Activated B cell treated with CpG ODN at 0.5 μM for 24 hours (primary cell): ENCODE measurements at places on chromosomes 2 and 18. TPM values are rescaled to one million over a fixed set of nuclear protein-coding genes. Genes with fewer than 3 reads are reported as not detected.

GRCh38 chr2:47984041-47984440, 77.7 kb upstream of the FBXO11 start:
- no peak overlapping the region for H3K4me3 ChIP-seq
- peaks cover 2% of the 10 kb centered on the region for H3K27me3 ChIP-seq
- DNase-seq, result no peak
- peaks cover 10% of the 10 kb centered on the region for H3K4me1 ChIP-seq

GRCh38 chr18:4107049-4107467, 348.0 kb downstream of the DLGAP1 start:
- no peaks in the 10 kb centered on the region for H3K27me3 ChIP-seq
- no peak for DNase-seq
- H3K36me3 ChIP-seq, result no peaks in the 10 kb centered on the region
- no peak overlapping the region for H3K27ac ChIP-seq
- H3K4me1 ChIP-seq, result no peaks in the 10 kb centered on the region

SPP2 gene
- total RNA-seq, result not detected in 2 replicates

DNA sequence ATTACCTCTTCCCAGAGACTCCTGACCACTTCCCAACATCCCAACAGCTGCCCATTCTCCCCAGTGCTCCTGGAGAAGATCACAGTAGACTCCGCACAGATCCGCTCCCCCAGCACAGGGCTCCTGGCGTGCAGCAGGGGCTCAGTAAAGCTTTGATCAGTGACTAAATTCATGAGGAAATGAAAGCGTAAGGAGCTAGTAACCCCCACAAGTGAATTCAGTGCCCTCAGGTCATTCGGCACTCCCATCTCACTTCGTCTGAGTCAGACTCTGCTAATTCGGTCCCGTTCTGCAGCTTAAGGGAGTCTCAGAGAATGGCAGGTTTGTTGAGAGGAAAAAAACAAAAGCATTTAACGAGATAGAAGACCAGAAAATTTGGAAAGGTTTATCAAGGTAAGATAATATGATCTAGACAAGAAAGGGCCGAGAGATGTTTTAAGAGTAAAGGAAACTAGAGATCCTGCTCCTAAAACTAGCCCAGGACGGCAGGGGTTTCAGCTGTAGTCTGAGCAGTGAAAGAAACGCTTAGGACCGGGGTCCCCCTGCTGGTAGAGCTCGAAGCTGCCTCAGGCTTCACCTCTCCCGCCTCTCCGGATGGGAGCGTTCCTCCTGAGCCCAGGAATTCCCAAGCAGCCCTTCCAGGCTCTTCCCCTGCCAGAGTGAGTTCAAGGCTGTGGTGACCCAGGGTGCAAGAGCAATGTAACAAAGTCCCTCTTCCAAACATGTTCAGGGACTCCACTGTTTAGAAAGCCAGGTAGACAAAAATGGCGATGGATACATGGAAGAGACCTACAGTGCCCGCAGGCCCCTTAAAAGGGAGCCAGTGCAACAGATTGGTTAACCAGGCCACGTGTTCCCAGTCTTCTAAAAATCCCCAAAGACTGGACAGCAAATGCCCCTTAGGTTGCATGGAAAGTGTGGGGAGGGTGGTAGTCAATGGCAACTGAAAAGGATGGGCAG, 127.3 kb downstream of the DNER start:
- H3K27ac ChIP-seq, result no peak overlapping the region
- no peaks in the 10 kb centered on the region for H3K4me1 ChIP-seq
- H3K36me3 ChIP-seq, result no peaks in the 10 kb centered on the region
- no peak for DNase-seq

- DNase-seq, result no peak
- H3K4me1 ChIP-seq, result peaks cover 4% of the 10 kb centered on the region
- peaks cover 8% of the 10 kb centered on the region for H3K27me3 ChIP-seq
- no peaks in the 10 kb centered on the region for H3K36me3 ChIP-seq
- no peak overlapping the region for H3K4me3 ChIP-seq
Observed at GRCh38 chr2:20064421-20064820, 13.0 kb upstream of the LAPTM4A start.
